ENCODE measurements at places on chromosomes 11 and 22.

- no peak for DNase-seq
Observed at GRCh38 chr11:134063124-134063495, 5.8 kb upstream of the JAM3 start.

DNA sequence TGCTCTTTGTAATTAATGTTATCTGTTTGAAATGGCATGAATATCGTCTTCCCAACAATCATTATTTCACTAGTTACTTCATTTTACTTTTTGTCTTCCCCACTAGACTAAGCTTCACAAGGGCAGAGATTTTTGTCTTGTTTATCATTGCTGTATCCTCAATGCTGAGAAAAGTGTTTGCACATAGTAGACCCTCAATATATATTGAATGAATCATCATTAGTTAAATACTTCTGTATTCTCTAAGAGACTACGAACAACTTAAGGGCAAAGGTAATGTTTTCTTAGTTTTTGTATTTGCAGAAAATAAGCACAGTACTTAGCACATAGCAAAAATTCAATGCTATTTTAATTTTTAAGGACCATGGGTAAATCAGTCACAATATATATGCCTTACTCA, 95.9 kb downstream of the CCDC73 start:
- DNase-seq = no peak

DNA sequence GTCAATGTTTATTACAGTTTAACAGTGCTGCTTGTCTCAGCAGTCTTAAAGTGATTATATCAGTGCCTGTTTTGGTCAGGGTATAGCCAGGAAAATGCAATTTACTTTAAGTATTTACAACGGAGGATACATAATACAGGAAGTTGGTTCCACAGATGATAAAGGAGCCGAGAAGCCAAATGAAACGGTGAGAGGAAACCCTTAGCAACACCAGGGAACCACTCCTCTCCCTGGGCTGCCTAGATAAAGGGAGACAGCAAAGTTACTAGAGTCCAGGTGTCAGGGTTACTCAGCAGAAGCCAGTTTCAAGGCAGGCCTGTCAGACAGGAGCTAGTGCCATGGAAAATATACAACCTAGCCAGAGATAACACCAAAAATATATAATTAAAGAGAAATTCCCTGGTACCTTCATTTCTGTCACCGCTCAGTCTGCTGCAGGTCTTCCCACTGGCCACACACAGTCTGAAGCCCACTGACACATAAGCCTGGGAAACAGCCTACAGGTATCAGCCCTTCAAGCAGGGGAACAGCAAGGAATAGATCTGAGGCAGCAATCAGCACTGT, 55.5 kb downstream of the FAM76B start:
- DNase-seq = no peak

- no peak for DNase-seq
Observed at GRCh38 chr11:77044886-77045285, 10.7 kb downstream of the B3GNT6 start.

- no peak for DNase-seq
Observed at GRCh38 chr11:28460348-28460747, 352.2 kb downstream of the METTL15 start.
